ENCODE measurements at places on chromosomes 6 and 20. TPM values are rescaled to one million over a fixed set of nuclear protein-coding genes. Genes with fewer than 3 reads are reported as not detected.

Gene PET117
- total RNA-seq = 15.0 TPM

Gene CENPW
- 4.3 TPM for total RNA-seq

Gene GHRH
- not detected for total RNA-seq

DNA sequence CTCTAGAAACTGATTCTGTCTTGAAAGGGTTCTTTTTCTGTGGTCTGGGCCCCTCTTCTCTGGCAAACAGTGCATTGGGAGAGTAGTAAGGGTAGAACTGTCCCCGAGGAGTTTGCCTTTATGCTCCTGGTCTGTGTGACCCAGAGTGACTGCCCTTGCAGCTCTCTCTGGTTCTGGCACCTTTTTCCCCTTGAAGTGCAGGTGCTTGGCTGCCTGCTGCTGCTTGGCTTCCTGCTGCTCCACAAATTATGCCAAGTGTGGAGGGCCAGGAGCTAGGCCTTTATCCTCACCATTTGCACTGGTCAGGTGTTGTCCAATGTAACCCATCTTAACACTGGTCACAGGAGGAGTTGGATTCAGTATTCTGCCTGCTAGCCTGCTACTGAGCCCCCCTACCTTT, 11.2 kb downstream of the KIZ start:
- no peak for DNase-seq

DNA sequence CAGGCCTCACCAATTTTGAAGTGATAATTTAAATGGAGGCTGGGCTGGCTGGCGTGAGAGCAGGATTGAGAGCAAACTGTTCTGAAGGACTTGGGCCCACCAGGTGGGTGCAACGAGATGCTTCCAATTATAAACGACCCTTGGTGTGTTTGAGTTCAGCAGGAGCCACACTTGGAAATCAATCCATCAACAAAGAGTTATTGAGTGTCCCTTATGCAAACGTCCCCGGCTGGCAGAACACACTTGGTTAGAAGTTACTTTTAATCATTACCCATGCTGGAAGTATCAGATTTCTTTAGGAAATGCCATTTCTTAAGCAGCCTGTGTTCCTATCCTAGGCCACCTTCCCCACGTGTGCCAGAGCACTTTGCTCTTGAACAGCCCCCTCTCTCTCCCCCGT, 37.8 kb upstream of the ZNF831 start:
- DNase-seq = no peak

GRCh38 chr6:133707456-133707855, 181.5 kb upstream of the TCF21 start:
- DNase-seq = no peak

- no peak for DNase-seq
Observed at GRCh38 chr20:24649787-24650490, 180.5 kb downstream of the SYNDIG1 start.

GRCh38 chr6:96234444-96234843, 218.7 kb downstream of the FUT9 start:
- DNase-seq = no peak

GRCh38 chr20:64231621-64232550, 23.7 kb upstream of the PCMTD2 start:
- no peak for DNase-seq

DNA sequence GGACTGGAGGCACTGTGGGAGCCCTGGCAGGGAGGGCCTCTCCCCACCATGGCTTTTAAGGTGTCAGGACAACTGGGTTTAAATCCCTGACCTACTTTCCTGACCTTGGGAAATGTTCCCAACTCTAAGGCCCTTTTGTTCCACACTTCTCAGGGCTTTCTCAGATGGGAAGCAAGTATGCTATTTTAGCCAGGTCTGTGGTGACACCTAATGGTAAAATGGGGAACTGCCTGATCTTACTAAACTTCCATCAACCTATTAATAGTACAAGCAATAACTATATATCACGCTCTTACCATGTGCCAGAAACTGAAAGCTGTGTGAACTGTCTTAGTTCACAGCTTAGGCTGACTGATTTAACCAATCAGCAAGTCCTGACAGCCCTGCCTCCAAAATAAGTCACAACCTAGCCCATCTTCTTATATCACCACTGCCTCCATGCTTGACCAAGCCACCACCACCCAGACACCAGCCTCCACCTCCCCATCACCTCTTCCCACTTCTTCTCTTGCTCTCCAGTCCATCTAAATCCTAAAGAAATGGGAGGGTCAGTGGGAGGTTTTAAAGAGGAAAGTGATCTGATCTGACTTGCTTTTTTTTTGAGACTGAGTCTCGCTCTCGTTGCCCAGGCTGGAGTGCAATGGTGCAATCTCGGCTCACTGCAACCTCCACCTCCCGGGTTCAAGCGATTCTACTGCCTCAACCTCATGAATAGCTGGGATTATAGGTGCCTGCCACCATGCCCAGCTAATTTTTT, 6.9 kb upstream of the BLCAP start:
- peak; percentile 35 for DNase-seq

- no peak for DNase-seq
Observed at GRCh38 chr6:129455126-129455769, 254.7 kb downstream of the ARHGAP18 start.
